Glutamatergic neuron (in vitro differentiated cells): ENCODE measurements at places on chromosomes 16 and 17.

DNA sequence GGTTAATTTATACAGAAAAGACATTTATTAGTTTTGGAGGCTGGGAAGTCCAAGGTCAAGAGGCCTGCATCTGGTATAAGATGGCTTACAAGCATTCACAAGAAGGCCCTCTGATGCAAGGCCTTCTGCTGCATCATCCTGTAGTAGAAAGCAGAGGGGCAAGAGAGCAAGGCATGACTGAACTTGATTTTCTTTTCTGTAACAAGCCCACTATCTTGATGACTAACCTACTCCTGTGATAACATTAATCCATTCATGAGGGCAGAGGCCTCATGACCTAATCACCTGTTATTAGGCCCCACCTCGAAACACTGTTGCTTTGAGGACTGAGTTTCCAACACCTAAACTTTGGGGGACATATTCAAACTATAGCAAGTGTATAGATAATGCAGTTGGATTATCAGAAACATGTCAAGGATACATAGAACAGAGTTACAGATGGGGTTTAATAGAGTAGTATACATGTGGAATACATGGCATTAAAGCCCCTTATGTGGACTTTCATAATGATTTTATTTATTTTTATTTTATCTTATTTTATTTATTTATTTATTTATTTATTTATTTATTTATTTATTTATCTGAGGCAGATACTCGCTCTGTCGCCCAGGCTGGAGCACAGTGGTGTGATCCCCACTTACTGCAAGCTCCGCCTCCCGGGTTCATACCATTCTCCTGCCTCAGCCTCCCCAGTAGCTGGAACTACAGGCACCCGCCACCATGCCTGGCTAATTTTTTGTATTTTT, 88.2 kb downstream of the CHD9 start:
- DNase-seq, result no peak

DNA sequence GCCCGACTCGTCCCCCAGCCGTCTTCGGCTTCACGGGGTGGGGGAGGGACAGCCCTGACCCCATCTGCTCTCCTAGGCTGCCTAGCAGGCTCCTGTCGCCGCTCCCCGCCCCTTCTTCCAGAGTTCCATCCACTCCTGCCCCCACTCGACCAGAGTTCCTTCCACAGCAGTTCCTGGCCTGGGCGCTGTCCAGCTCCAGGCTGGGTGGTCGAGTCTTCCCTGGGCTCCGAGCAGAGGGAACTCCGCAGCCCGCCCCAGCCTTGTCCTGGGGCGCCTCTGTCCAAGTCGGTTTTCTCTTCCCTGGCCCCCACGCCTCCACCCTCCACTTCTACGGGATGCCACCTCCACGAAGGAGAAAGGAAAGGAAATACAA, 1.4 kb downstream of the PYY start:
- DNase-seq, result no peak

DNA sequence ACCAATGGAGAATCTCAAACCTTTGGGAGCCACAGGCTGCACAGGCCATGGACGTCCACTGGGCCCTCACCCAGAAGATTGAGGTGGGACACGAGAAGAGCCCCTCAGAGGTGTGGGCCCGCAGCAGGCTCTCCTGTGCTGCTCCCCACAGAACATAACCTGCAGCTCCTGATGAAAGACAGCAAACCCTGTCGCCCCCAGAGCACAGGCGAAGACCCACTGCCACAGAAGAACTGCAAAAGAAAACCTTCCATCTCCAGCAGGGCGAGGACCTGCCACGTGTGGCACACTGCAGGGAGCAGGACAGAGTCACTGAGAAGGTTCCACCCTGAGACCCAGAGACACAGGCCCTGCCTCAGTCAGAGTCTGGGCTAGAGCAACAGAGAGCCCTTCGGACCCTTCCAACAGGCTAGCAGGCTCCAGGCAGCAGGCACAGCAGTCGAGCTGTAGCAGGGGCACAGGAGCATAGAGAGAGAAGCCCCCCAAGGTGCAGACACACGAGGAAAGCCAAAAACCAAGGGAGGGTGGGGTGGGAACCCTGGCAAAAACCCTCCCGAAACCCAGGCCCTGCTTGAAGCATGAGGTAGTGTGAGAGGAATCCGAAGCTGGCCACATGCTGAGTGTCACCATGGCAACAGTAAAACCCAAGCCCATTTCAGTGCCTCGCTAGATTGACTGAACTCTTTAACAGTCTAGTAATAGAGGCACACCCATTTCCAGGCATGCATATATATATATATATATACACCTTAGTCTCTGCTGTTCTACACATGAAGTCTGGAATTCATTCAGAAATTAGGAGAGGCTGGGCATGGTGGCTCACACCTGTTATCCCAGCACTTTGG, 60.0 kb upstream of the CHMP6 start:
- no peak for DNase-seq

- DNase-seq, result no peak
These were observed 42.9 kb upstream of the TEKT3 start for GRCh38 chr17:15384142-15384787.

- peak; percentile 86 for DNase-seq
These were observed 27.8 kb upstream of the MEIOC start for GRCh38 chr17:44628243-44629188.

DNA sequence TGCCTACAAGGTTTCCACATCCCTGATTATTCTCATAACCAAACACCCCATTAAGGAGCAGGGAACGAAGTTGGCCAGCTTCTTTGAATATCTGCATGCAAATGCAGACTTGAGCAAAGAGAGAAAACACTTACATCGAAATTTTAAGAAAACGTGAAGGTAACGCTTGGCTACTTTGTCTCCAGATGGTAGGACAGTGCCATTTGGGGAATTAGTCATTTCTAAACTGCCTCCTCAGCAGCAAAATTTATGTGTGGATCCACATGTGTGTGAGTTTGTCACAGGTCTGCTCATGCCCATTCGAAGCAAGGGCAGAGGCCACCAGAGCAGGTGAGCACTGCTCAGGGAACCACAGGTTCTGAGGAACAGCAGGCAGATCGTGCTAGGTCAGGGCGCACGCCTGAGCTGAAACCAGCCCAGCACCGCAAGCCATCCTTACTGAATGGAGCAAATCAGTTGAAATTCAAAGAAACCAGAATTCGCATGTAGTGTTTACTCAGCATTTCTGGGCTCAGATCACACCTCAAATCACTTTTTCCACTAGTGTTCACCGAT, 80.1 kb downstream of the SOCS1 start:
- DNase-seq, result no peak

DNA sequence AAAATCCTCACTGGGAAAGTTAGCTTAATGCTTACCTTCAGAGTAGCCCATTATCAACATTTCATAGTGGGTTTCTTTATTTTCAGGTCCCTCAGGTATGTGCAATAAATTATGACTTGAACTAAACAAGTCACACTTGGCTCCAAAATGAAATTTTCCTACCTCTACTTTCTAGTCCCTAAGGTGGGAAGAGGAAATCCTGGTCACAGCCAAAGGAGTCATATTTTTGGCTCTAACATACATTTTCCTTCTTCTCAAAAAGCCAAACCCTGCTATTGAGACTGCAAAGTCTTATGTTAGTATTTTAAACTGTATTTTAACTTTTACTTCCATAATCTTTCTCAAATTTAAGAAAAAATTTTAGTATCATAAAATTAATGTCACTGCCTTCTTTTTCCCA, 128.9 kb downstream of the BRIP1 start:
- DNase-seq, result no peak

GRCh38 chr17:59423137-59423724, 91.8 kb downstream of the YPEL2 start:
- DNase-seq, result no peak

DNA sequence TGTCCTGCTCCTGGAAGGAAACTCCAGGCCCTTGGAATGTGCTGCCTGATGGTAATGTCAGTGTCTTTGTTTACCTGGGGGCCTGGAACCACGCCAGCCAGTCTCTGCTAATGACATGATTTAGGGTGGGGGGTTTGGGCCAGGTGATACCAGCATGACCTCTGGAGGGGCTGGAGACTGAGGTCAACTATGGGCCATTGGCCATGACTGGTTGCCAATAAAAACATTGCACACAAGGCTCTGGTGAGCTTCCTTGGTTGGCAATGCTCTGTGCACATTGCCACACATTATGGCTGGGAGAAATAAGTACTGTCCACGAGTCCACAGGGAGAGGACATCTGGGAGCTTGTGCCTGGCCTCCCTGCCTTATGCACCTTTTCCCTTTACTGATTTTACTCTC, 52.5 kb downstream of the LITAF start:
- no peak for DNase-seq

DNA sequence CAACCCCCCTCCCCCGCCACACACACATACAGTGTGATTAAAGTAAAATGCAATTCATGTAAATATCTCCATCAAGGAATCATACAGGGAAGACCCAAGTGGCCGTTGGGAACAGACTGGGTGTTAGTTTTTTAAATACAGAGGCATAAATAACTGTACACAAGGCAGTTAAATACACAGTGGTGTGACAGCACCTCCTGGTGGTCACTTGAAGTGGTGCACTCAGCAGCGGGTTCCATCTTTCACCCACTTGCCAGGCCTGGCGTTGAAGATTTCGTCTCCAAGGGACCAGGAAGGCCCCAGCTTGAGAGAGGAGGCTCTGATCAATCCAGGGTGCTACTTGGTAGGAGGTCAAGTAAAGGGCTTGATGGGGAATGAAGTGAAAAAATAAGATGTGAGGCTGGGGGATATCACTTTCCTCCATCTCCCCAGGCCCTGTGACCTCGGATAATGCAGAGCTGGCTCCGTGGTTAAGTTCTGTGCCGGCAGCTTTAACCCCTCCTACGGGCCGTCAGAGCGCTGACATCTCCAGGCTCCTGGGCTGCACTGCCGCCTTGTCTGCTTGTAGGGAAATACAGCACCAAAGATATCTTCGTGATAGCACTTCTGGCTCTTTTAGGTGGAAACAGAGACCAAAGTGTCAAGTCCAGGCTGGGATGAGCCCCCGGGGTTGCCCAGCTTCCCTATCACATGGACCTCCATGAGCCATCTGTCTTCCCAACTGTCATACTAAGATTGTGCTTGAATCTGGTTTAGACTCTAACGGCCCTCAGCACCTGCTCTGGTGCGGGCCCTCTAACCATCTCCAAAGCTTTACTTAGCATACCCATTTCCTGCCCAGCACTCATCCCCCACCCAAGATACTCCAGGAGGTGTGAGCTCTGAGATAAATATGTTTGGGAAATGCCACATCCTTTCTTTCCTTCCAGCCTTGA, 20.7 kb downstream of the LGALS9 start:
- DNase-seq, result peak; percentile 82

DNA sequence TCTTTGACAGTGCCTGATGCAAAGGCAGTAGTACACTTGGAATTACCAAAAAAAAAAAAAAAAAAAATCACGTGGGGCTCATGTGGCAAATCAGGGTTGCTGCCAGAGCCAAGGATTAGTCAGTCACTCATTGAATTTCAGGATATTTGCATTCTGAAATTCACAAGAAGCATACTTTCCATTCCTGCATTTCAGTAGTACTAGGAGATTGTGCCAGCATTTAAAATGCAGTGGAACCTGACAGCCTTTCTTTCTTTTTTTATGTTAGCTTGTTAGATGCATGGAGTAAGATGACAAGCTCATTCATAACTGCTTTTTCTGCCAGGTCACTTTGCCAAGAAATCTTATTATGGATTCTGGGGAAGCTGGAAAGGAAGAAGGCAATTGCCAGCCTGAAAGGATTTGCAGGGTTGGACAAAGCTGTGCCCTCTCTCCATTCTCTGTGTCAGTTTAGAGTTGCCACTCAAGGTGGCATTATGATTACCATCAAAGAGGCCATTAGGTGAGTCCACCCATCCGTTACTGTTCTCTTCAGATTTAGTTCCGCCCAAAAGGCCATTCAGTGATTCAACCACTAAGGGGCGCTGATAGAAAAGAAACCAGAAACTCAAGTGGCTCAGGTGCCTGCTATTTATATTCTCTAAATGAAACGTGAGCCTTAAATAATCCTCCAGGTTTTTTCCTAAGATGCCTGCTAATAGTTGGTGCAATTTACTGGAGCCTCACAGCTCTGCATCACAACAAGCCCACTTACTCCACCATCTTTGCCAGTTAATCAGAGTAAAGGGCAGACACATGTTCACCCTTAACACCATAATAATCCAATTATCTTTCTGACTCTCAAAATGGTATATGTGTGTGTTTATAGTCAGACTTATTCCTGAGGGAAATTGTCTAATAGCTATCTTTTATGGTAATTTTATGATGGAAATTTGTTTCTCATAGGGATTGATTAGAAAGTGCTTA, 59.0 kb downstream of the TANGO6 start:
- DNase-seq, result peak; percentile 37

DNA sequence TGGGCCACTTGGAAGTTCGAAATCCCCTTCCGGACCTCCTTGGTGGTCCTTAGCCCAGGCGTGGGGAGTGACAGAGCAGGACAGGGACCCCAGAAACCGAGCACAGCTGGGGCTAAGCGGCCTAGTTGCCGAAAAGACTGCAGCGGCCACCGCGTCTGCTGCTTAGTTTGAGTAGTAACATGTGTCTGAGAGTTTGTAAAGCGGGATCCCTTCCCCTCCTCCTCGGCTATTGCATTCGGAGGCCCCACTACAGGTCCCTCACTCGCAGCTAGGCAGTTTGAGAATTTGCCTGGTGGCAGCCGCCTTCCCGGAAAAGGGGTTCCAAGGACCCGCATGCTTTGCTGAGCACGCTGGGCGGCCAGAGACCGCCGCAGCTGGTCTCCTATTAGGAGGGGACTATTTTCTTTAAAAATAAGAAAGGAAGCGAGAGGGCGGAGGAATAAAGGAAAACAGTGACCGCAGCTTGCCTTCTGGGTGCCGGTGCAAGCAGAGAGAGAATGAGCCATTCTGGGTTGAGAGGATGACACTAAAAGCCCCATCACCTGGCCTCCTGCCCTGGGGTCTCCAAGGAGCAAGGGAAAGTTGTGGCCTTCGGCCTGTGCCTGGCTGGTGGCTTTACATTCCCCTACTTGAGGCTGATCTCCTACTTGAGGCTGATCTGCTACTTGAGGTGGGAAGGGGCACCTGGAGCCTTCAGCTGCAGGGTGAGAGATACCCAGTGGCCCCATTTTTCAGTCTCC, 1.1 kb upstream of the HOXB5 start:
- DNase-seq, result no peak

DNA sequence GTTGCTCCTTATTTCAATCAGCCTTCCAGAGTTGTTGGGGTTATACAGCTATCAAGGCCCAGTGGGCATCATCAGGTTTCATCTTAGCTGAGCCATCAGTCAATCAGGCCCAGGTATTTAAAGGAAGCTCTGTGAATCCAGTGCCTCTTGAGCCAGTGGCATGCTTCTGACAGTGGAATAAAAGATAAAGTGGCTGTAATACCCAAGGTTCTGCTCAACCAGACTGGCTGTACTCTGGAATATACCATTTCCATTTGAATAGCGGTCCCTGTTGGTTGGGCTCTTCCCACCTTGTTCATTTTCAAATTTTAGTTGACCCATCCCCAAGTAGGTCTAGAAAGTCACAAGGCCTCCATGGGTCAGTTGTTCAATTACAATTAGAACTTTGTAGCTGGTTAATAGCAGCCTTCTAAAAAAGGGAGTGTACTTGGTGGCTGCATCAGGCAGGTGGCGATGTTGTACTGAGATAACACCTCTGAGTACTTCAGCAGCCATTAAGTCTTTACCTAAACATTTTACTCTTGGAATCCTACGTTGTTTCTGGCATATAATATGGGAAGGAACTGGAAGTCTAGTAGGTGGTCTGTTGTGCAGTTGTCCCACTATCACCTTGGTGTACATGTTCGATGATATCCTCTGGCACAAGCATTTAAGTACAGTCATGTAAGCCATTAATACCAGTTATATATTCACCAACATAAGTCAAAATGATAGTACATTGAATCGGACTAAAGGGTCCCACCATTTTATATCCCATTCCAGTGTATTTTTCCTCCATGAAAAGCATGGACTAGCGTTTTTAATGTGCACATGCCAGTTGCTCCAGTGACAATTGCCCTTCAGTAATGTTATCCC, 294.1 kb downstream of the BCAS3 start:
- peak; percentile 56 for DNase-seq
